NCI-H748 treated with DMSO at 0.1 percent for 48 hours (cell line): ENCODE measurements at places on chromosomes 16 and 17.

DNA sequence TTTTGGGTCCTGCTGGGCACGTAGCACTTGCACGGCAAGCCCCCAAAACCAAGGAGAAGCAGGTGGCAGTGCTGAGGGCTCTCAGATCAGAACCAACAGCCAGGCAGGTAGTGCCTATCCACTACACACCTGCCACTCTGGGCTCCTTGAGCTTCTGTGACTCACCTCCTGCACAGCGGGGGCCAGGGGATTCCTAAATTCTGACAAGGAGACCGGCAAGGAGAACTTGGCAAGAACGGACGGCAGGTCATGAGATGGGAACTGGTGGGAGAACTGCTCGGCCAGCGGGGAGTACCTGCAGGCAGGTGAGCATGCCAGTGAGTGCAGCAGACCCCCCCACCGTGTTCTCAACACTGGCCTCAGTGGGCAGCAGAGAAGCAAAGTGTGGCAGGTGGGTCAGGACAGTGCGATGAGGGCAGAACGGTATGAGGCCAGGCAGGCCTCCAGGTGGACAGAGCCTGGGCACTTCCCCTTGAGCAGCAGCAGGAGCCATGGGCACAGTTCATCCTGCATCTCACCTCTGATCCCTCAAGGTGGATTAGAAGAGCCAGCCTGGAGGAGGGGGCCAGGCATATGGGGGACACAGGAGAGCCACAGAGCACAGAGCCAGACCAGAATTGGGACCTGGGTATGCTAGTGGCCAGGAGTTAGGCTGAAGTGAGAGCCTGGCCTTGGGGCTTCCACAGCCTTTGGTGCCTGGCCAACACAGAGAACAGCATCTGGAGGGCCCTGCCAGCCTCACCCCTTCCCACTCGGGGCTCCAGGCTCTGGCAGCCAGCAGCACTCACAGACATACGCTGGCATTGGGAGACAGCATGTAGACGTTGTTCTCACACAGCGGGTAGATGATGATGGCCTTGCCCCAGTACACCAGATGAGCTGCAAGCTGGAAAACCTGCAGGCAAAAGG is 14.7 kb downstream of the MPG start:
- DNase-seq: no peak

DNA sequence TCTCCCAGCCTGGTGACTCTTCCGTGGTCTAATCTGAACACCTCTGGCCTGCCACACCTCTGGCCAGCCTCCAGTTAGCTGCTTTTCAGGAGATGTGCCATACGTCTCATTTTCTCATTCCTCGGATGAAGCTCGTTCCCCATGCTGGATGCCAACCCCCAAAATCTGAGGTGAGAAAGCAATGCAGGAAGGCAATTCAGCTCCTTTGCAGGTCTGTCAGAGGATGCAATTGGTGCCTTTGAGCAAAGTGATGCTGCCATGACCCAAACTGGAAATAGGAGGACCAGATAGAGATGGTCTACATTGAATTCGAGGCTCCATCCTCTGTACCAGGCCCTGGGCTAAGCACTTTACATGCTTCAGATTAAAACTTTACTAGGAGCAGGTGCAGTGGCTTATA is 11.0 kb upstream of the CUEDC1 start:
- no peak for DNase-seq

DNA sequence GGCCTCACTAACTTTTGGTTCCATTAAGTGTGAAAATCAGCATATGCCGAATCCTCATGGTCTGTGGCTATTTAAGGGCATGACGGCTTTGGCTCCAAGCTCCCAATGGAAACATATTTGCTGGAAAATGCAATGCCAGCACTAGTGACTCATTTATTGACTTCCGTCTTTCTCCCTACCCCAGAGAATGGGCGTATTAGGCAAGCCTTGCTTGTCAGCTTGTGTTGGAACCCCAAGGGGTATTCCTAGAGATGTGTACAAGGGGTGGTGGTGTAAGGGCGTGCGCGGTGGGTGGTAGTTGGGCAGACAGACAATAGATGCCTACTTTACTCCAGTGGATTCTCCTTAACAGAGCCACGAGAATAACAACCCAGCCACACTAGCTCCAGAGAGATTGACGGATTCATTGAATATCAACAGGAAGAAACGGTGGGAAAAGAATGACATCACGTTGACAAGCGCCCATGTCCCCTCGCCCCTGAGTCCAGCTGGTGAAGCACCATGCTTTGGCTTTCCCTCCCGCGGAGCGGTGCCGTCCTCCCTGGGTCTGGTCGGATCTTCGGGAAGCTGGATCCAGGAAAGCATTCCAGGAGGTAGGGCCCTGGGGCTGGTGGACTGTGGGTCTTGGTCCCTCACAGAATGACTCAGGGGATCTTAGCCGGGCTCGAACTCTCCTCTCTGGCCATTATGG is 10.3 kb downstream of the CD300LB start:
- DNase-seq: no peak

DNA sequence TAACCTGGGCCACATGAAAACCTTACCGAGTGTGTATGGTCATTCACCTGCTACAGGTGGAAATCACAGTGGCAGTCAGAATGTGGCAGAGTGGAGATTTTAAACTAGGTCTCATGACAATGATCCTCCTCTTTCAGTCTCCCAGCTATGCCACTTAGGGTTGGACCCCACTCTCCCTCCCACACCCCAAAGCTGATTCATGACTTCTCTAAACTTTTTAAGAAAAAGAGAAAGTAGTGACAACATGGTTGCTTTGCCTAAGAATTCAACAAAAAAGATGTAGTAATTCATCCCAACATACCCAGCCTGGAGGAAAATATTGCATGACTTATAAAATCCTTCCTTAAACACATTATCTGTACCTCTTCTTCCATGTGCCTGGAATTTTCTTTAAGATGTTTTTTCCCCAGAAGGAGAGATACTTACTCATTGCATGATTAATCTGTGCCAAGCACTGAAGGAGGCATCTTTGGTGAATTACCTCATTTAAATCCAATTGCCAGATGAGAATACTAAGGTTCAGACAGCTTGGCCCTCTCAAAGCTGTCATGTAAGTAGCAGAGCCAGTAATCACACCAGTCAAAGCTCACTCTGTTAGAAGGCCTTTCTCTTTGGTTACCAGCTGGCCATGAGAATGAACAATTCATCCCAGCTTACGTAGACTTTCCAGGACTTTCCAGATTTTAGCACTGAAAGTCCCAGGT is 119.9 kb downstream of the COPRS start:
- no peak for DNase-seq

DNA sequence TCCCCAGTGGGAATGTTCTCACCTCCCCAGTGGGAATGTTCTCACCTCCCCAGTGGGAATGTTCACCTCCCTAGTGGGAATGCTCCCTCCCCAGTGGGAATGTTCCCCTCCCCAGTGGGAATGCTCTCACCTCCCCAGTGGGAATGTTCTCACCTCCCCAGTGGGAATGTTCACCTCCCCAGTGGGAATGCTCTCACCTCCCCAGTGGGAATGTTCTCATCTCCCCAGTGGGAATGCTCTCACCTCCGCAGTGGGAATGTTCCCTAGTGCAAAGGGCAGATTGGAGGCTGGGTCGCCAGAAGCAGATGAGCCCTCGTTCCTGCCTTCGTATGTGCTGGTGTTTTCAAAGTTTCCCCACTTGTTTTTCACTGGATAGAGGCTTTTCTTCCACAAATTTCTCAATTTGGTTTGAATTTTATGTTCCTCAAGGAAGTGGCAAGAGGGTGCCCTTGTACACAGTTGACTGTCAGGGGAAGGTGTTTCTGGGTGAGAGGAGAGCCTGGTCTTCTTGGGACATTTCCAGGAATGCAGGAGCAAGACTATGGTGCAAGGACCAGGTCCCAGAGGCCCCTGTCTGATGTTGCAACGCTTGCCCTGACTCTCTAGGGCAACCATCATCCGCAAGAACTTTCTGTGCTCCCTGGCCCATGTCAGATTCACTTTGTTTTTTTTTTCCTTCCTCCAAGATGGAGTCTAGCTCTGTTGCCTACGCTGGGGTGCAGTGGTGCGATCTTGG is 34.0 kb downstream of the TRARG1 start:
- no peak for DNase-seq

GRCh38 chr17:81239714-81240555 is 817 bp downstream of the NDUFAF8 start:
- DNase-seq: no peak

DNA sequence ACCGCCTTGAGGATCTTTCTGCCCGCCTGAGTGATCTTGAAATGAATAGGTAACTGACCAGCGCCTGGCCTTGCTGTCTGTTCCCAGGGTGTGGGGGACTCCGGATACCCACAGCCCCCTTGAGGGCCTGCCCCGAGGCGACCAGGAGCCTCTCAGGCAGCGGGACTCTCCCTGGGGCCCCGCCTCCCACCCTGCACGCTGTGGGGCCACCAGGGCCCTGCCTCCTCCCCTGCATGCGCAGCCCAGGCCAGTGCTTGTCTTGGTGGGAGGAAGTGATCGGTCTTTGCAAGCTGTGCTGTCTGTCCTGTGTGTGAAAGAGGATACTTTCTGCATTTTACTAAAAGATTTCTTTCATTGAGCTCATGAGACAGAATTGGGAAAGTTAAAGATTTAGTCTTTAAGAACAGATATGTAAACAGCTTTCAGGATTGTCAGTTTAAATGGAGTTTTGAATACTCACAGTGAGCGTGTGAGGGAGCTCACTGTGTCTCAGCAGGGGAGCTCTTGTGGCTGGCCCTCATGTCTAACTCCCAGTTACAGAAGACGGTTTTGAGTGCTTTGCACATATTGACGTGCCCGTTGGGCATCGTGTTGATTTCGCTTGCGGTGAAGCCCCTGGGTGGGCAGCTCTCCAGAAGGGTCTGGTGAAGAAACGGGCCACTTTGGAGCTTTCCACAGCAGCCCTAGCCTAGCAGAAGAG is 36.1 kb upstream of the CAPN15 start:
- no peak for DNase-seq

GRCh38 chr16:30996985-30997724 is 12.1 kb downstream of the HSD3B7 start:
- peak; percentile 1 for DNase-seq

GRCh38 chr16:75306099-75306762 is 54.8 kb upstream of the BCAR1 start:
- DNase-seq: no peak

- DNase-seq: no peak
Observed at GRCh38 chr16:22347100-22347820, 27.2 kb downstream of the CDR2 start.

- no peak for DNase-seq
Observed at GRCh38 chr16:81440888-81441761, 3.5 kb upstream of the CMIP start.

- no peak for DNase-seq
Observed at GRCh38 chr17:61967729-61968128, 39.9 kb upstream of the INTS2 start.

- DNase-seq: no peak
Observed at GRCh38 chr17:59365383-59365981, 34.0 kb downstream of the YPEL2 start.

DNA sequence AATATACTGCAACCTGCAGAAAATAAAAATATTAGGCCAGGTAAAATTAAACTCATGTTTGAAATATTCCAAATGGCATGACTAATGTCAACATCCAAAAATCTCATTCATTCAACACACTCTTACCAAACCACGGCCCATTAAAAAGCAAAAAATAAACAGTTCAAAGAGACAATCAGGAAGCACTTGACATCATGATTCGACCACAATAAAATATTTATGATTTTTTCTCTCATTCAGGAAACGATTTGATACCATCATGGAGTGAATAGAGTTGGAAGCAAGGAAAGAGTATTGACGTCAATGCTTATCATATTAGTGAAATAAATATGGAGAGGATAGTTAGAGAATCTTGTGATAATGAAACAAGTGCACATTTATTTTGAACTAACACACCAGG is 354.1 kb downstream of the KCNJ2 start:
- peak; percentile 4 for DNase-seq

GRCh38 chr16:56281249-56281805 is 90.0 kb downstream of the GNAO1 start:
- DNase-seq: no peak

DNA sequence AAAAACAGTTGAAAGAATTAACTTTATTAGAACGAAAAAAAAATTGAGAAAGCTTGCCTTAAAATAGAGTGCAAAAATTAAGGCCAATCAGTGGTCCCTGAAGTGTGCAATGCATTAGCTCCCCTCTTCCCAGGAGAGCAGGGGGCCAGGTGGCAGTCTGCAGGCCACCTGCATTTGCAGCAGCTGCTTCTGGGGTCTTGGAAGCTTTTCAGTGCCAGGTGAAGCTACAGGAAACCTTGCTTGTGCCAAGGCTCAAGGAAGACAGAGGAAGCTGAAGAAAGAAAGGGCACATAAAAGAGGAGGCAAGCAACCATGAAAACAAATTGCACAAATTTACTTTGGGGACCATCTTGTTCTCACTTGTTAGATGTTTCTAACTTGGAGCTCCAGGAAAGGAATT is 50.5 kb upstream of the MTMR4 start:
- DNase-seq: no peak

DNA sequence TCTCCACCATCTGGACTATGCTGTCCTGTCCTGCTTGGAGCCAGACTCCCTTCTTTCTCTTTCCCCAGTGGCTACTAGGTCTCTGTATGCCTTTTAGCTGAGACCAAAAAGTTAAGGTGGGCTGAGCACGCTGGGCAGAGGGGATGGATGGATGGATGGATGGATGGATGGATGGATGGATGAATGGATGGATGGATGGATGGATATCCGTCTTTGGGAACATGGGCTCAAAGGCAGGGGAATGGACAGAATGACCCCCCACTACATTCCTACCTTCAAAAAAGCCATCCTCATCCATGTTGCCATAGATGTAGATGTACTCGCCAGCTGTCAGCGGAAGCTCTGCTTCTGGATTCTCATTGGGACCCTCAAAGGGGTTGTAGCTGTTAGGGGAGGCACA is 12.8 kb downstream of the TSPOAP1 start:
- DNase-seq: no peak

- no peak for DNase-seq
Observed at GRCh38 chr16:17026600-17027242, 444.0 kb downstream of the XYLT1 start.

DNA sequence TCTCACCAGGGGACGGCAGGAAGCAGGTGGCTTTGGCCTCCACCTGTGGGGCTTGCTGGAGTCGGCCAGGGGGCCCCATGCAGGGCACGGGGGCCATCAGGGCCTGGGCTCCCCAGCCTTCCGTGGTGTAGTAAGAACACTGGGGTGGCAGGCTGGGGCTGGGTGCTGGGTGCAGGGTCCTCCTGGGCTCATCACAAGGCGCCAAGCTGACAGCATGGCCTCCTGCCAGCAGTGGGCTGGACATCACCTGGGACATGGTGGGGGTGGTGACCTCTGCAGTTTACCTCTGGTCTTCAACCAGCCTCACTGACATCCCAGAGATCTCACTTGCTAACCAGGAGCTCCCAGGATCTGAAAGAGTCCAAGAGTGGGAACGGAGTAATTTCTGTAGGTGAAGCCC is 5.3 kb downstream of the TNS4 start:
- no peak for DNase-seq

DNA sequence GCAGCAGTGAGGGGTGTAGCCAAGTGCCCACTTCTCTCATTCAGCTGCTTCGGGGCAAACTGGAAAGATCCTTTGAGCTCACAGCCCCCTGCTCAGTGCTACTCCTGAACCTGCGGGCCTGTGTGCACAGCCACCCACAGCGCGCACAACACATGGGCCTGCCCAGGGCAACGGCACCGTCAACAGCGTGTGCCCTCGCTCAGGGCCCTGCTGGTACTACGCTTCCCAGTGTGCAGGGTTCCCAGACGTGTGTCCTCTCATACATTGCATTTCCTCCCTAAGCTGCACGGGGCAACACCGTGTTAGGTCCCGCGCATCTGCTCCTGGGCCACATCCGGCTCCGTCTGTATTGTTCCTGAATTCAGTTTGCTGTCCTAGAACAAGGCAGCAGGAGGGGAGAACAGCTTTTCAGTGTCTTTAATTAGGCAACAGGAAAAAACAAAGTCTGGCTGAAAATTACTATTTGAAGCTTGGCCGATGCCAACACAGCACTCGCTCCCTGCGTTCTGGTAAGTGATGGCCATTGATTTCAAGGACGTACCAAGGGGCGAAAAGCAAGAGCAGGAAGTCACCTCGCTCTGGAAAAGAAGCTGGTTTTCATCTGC is 15.2 kb downstream of the MRM3 start:
- DNase-seq: no peak
